LoVo (cell line): ENCODE measurements at places on chromosomes 11 and 22.

- no peak for DNase-seq
These were observed 32.2 kb downstream of the P4HA3 start for GRCh38 chr11:74279256-74279655.

GRCh38 chr11:15585602-15586331, 471.0 kb downstream of the INSC start:
- DNase-seq = no peak

GRCh38 chr22:49765091-49765771, 62.4 kb downstream of the BRD1 start:
- DNase-seq = no peak

DNA sequence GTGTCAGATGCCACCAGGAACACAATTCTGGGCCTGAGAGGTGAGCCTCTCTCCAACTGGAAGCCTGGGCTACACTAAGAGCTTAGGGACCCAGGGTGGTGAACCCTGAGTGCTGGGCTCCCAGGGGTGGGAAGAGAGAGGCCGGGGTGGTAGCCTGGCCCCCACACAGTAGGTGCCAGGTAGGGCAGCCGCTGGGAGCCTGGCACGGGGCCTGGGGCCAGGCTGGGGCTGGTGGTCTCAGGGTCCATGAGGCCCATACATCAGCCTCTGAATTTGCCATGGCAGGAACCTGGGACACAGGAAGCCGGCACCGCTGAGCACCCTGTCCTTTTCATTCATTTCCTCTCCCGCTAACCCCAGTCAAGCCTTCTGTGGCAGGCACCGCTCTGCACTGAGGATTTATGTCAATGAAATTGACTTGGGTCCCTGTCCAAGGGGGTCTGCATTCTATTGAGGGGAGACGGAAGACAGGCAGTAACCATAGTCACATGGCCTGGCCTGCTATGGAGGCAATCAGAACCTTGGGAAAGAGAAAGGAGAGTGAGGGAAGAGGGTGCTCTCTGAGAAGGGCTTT, 8.6 kb downstream of the MYEOV start:
- no peak for DNase-seq

DNA sequence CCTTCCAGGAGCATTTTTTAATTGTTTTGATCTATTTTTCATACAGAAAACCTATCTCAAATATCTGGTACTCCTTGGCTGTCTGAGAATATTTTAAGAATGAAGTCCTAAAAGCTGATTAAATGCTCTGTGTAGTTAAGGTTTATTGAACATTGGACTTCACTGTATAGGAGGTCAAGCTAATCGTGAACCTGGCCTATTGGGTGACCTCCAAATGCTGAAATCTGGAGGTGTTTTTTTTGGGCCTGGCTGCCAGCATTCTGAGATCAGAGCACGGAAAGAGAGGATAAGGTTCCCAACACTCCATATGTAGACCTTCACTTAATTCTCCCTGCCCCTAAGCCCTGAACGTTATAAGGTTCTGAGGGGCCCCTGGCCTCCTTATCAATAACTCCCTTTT, 8.3 kb downstream of the IL17RA start:
- no peak for DNase-seq

GRCh38 chr11:116701297-116701801, 71.4 kb downstream of the BUD13 start:
- DNase-seq = no peak

DNA sequence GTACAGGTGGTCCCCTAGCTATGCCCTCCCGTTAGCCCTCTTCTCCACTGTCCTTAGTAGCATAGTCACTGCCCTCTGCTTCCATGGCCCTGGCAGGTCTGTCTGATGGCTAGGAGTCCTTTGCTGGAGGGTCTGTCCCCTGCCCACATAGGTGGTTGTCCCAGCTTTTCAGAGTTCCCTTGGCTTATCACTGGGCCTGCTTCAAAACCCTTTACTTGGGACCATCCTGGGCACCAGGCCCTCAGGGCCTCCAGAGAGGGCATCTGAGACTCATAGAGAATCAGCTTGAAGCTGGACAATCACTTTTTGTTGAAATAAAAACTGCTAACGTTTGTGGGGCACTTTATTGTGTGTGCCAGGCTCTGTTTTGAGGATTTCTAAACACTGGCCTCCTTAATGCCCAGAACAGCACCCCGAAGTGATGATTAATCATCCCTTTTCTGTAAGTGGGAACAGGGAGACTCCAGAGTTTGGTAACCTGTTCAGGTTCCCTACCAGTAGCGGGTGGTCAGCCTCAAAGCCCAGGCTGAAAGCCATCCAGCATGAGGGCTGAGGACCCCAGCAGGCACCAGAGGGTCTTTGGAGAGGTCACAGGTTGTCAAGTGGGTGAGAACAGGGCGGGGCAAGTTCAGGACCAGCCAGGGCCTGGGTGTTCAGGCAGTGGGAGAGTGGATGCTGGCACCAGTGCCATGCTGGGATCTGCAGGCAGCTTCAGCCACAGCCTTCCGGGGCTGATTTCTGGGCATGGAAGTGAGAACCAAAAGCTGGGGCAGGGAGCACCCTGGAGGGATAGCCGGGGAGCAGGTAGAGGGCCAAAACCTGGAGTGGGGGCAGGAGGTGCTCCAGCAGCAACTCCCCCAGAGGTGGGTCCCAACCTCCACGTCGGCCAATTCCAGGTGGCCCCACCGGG, 495 bp upstream of the KCNK4 start:
- DNase-seq = no peak

DNA sequence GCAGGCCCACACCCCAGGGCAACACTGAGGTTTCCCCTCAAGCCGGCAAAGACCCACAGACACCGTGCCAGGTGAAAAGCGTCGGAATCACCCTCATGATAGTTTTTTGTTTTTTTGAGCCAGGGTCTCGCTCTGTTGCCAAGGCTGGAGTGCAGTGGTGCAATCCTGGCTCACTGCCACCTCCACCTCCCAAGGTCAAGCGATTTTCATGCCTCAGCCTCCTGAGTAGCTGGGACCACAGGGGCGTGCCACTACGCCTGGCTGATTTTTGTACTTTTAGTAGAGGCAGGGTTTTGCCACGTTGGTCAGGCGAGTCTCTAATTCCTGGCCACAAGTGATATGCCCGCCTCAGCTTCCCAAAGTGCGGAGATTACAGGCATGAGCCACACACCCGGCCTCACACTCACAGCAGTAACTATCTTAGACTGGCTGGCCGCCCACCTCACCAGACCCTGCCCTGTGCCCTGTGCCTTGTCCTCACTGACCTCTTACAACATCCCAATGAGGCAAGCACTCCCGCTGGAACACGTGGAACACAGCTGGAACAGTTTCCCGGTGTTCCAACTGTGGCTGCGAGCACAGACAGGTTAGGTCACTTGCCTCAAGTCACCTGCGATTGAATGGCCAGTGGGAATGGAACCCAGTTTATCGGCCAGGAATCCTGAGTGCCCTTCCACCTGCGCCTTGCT, 21.1 kb downstream of the LRRC10B start:
- DNase-seq = no peak

DNA sequence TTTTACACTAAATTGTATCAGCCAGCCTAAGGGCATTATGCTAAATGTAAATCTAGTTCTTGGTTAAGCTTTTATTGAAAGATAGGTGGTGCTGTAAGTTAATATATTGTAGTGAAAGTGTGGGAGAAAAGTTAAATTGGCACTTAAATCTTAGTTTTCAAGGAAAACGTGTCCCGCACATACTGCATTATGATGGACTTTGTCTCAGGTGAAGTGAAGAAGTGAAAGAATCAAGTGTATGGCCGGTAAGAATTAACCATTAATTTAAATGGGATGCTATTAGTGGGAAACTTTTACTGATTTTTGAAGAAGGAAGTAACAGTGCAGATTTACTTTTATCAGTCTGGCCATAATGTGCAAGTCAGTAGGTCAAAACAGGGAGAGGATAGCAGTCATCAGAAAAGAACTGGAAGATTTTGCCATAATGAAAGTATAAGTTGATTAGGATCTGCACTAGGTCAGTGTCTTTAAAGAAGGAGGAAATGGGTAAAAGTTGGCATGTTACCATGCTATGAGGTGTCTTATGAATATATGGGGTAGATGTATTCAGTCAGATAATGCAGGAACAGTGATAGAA, 81.6 kb downstream of the PDHX start:
- no peak for DNase-seq

GRCh38 chr11:110069158-110069737, 23.9 kb upstream of the ZC3H12C start:
- peak; percentile 63 for DNase-seq

GRCh38 chr11:35134403-35135148, 4.4 kb upstream of the CD44 start:
- no peak for DNase-seq

DNA sequence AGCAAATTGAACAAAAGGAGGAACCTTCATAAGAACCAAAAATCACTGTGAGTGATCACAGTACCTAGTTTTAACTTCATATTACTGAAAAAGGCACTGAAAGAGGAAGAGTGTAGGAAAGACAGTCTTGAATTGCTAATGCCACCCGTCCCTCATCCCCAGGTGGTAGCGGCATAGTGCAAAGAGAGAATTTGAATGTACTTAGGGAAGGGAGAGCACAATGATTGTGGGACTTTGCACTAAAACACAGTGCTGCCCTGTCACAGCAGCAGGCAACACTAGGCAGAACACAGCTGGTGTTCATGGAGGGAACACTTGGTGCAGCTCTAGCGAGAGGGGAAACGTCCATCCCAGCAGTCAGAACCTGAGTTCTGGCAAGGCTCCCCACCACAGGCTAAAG, 716.3 kb upstream of the ANO5 start:
- no peak for DNase-seq

GRCh38 chr11:88435415-88435814, 97.9 kb upstream of the CTSC start:
- no peak for DNase-seq

DNA sequence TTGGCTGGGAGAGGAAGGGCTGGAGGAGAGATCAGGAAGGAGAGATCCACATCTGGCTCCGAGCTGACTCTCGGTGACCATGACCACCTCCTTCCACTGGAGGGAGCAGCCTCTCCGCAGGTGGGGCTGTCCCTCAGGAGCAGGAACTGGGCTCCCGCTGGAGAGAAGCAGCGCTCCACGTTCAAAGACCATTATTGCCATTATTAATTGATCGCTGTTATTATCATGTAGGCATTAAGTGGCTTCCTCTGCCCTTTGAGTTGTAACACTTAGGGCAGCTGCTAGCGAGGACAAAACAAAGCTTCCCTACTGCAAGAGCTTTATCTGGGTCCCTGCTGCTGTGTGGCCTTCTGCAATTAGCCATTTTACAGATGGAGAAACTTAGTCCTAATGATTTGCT, 251.9 kb downstream of the ST3GAL4 start:
- DNase-seq = peak; percentile 18

DNA sequence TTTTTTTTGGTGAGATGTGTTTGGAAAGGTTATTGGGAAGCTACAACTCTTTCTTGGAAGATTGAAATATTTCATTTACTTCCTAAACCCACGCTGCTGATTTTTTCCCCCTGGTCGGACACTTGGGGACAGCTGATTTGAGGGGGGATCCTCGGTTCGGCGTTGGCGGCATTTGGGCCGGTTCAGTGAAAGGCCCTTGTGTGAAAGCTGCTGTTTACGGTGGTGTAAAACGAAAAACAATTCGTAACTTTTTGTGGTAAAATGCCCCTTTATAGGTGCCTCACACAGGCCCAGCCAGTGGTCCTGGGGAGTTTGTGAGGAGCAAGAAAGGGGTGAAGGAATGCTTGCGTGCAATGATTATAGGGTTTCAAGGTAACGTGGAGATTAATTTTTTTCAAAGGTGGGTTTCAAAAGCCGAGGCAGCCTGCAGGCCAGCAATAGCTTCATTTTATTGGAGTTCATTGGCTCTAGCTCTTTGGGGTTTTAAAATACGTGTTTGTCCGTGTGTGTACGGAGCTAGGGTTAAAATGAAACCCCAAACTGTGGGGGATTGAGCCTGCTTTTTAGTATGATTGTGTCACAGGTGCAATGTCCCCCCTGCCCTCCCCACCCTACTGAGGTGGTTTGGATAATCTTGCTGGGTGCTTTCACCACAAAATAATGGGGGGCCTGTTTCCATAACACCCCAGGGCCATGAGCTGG, 77.2 kb upstream of the PPARA start:
- DNase-seq = no peak

GRCh38 chr11:103317118-103317517, 207.9 kb downstream of the DYNC2H1 start:
- DNase-seq = no peak

DNA sequence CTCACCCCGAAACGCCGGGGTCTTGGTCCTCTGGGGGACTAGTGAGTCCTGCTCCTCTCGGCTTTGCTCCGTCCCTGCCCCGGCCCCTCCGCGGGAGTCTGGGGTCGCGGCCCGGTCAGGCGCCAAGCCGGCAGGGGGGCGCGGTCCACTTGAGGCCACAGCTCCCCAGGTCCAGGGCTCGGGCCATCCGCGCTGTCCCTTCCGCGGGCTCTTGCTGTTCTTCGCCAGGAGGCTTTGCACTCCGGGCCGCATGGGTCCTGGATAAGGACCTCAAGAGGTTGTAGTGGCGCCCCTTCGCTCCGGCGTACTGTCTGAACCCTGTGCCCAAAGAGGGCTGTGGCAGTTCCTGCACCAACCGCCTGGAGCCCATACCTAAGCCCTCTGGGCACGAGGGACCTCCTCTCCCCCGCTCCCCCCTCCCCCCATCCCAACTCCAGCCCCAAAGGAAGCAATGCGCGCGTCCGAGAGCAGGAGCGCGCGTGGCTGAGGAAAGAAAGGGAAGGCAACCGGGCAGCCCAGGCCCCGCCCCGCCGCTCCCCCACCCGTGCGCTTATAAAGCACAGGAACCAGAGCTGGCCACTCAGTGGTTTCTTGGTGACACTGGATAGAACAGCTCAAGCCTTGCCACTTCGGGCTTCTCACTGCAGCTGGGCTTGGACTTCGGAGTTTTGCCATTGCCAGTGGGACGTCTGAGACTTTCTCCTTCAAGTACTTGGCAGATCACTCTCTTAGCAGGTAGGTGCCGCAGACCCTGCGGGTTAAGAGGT, at the start of gene ADM:
Gene ADM (plus strand): TSS at position 579 of the 767 bp plus-strand sequence. CDS start 628 bp downstream, outside the sequence.
- peak; percentile 89 for DNase-seq

- no peak for DNase-seq
These were observed 119.9 kb upstream of the RASSF10 start for GRCh38 chr11:12889243-12889642.

GRCh38 chr11:61157743-61158142, 3.5 kb downstream of the VPS37C start:
- no peak for DNase-seq

GRCh38 chr11:69546735-69547370, 65.4 kb downstream of the LINC01488 start:
- no peak for DNase-seq

DNA sequence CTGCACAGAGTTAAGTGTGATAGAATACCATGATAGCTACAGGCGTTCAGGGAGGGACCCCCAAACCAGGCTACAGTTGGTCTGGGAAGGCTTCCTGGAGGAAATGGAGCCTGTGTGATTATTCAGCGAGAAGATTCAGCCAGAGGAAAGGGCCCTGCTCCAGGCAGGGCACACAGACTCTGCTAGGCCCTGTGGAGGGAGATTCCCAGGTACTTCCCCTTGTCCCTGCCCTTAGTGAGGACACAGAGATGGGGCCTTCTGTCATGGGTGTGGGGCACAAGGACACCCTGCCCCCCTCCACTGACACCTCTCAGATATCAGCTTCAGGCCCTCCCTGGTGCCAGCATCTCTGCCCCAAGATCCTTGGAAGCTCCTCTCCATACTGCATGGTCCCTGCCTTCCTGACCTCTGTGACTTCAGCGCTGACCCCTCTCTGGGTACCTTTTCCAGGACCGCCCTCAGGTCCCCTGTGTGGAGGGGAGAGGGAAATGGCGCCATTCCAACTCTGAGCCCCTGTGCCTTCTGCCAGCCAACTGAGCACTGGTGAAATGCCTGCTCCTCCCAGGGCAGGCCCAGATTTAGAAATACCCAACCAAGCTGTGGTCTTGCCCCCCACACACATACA, 12.6 kb upstream of the POU2F3 start:
- DNase-seq = no peak
